ENCODE measurements at places on chromosomes 5 and 9.

DNA sequence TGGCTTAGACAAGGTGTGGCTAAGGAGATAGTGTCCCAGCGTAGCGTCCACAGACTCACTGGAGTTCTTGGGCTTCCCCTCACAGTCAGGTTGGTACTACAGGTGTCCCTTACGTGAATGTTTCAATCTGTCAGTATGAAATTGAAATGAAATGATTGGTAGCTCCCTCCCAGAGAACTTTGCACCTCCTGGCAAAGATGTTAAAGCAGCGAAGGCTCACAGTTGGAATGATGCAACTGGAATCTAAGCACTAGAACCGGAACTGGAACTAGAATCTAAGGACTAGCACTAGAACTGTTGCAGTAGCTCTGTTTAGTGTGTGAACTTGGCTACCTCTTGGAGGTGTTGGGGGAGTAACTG, 1.1 kb downstream of the SLC31A1 start:
- no peak for DNase-seq

DNA sequence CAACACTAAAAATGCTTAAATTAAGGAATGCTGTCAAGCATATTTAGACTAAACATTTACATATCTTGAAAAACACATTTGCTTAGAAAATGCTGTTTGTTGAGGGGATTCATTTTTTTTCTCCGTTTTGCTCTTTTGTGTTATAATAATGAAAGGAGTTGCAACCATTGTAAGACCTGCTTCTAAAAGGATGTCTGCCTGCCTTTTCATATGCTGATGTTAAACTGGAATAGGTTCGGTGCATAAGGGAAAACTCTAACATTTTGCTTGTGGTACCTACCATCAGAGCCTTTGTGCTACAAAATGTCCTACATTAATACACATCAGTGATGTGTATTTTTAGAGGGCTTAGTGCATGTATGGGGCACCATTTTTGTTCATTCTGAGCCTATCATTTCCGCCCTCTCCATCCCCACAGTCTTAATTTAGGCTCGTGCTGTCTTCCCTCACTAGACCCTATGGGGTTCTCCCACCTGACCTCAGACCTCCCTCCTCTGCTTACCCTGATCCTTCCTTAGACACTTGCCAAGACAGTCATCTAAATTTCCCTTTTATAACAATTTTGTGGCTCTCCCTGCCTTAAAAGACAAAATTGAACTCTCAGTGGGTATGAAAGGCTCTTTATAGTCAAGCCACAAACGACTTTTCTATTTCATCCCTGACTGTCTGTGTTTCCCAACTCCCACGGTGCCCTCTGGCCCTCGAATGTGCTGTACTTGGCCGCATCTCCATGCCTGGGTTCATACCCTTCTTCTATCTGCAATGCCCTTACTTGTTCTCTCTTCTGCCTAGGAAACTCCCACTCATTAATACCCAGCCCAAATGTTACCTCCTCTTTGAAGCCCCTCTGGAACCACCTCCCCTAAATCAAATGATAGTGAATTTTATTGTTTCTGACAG, 61.2 kb downstream of the CMYA5 start:
- DNase-seq: no peak

DNA sequence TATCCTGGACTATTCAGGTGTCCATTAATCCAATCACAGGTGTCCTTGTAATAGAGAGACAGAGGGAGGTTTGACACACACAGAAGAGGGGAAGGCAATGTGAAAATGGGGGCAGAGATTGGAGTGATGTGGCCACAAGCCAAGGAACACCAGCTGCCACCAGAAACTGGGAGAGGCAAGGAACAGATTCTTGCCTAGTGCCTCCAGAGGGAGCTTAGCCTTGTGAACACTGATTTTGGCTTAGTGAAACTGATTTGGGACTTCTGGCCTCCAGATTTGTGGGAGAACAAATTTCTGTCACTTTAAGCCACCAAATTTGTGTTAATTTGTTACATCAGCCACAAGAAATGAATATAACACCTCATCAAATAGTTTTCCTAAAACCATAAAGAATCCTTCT, 416.2 kb downstream of the ENC1 start:
- DNase-seq: no peak

DNA sequence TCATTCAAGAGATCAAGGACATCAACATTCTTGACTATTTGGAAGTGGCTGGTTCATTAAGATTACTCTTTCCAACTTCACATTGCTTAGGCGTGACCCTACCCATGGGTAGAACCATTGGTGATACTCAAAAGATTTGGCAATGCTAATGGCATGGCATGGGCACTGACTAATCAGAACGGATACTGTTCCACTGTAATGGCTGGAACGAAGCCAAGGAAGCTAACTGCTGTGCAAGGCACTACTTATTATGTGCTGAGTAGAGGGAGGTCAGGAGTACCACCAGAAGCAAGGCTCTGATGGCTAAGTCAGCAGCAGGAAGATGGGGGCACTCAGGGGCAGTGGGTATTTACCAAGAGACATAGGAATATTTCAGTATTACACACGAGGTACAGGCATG, 31.9 kb downstream of the GNA14 start:
- no peak for DNase-seq

GRCh38 chr5:100165309-100165708, 369.9 kb upstream of the FAM174A start:
- no peak for DNase-seq

DNA sequence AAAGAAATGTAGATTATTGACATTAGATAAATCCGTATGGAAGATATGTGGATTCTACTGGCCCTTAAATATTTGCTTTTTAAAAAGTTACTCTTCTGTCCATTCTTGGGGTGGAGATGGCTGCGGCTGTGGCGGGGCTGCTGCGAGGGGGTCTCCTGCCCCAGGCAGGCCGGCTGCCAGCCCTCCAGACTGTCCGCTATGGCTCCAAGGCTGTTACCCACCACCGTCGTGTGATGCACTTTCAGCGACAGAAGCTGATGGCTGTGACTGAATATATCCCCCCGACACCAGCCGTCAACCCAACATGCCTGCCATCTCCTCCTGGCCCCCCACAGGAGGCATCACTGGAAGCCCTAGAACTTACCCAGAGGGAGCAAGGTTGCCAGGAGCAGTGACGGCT, 50.7 kb downstream of the FAM170A start:
- no peak for DNase-seq

- no peak for DNase-seq
These were observed 304.4 kb downstream of the DMRT2 start for GRCh38 chr9:1354606-1355005.

DNA sequence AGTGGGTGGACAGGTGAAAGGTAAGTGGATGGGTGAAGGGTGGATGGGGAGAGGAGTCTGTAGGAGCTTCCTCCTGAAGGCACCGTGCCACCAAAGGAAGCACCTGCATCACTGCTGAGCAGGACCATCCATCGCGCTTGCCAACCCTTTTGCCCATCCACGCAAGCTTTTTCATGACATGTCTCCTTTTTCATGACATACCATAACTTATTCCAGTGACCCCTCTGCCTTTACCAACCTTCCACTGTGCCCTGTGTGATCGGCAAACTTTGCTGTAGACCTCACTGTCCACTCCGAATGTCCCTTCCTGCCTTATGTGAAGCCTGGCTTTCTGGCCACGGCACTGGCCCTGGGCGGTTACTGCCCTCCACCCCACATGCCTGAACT, 13.4 kb downstream of the FLT4 start:
- DNase-seq: no peak

- DNase-seq: no peak
These were observed 530 bp downstream of the BBLN start for GRCh38 chr9:128160603-128160987.

Measured in non-pigmented ciliary epithelial cell (primary cell).